ENCODE measurements at places on chromosomes 2 and 18.

DNA sequence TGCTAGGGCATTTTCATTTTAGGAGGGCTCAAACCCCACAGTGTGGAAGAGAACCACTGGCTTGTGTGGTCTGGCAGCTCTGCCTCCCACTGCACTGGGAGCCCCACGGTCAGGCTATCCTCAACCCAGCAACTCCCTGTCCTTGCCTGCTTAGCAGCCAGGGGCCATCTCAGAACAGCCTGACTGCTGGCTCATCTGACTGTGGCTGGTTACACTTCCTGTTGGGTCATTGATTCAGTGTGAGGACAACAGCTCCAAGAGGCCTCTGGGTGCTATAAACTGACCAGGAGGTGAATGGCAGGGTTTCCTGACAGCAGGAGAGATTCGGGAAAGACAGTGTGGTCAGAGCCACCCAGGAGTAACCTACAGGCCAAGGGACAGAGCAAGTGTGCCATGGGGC is 40.1 kb downstream of the AMER3 start:
- no peak for DNase-seq

GRCh38 chr2:31319406-31320175 is 85.6 kb downstream of the EHD3 start:
- DNase-seq, result no peak

DNA sequence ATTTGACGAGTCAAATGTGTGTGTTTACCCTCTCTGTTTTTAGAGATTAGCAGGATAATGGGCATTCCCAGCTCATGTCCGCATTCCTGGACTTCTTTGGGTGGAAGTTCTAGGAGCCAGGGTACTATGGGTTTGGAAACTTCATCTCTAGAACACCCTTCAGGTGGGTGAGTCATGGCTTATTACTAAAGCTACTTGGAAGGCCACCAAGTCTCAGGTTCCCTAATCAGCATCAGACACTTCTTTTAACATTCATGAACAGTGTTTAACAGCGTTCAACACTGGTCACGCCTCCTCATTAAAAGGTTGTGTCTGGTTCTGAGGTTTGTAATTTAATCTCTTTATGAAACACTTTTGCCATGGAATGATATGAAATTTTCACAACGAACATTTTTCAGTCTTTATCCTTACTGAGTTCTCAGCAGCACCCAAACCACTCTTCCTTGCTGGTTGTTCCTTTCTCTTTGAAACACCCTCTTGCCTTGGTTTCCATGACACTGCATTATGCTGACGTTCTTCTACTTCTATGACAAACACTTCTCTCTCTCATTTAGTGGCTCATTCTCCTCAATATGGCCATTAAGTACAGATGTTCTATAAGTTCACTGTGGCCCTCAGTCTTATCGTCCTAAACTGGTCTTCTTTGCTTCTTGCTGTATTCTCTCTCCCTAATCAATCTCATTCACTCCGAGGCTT is 49.3 kb downstream of the MMADHC start:
- DNase-seq, result no peak

GRCh38 chr2:209864716-209865295 is 93.2 kb downstream of the UNC80 start:
- DNase-seq, result no peak

- no peak for DNase-seq
Measured at GRCh38 chr2:171482308-171482707, 40.0 kb upstream of the CYBRD1 start.

GRCh38 chr2:23351388-23352141 is 33.4 kb upstream of the KLHL29 start:
- DNase-seq, result peak; percentile 30

DNA sequence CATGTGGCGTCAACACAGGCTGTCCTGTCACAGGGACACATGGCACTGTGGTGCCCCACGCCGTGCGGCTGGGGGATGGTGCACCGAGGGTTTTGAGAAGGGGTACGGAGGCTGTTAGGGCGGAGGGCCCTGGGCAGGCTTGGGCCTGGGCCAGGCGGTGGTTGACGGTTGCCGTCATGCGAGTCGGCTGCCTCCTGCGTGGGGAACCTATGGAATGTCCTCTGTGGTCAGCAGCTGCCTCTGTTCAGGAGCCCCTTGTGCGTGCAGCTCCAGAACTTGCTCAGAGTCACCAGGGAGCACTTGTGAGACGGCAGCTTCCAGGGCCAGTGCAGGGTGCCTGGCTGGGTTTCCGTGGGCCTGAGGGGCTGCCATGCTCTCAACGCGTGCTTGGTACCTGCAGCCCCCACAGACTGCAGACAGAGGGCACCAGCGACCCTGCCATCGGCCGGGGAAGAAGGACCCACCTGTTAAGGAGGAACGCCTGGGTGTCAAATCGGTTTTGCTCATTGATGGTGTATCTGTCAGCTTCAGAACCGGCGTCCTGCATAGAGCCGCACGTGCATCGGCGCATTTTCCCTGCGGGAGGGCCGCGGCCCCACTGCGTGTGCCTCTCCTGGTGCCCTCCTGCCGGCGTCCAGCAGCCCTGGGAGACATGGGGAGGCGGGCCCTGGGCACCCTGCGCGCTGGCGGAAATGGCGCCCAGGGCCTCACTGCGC is 10.0 kb upstream of the D2HGDH start:
- no peak for DNase-seq

DNA sequence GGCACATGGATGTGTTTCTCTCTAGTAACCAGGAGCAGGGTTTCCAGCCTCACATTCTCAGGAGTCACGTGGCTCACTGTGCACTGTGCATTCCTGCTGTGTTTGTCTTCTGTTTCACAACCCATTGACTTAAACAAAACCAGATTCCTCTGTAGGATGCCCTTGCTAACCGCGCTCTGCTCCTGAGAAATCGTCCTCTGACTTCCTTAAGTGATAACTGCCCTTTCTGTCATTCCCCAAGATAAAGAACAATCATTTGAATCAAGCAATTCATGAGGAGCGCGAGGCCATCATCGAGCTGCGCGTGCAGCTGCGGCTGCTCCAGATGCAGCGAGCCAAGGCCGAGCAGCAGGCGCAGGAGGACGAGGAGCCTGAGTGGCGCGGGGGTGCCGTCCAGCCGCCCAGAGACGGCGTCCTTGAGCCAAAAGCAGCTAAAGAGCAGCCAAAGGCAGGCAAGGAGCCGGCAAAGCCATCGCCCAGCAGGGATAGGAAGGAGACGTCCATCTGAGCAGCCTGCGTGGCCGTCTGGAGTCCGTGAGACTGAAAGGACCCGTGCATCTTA is 60.2 kb downstream of the RALBP1 start:
- DNase-seq, result peak; percentile 64

- DNase-seq, result no peak
Measured at GRCh38 chr2:1231466-1232063, 181.7 kb upstream of the TPO start.

GRCh38 chr2:6083136-6083535 is 391.0 kb downstream of the SOX11 start:
- DNase-seq, result no peak

DNA sequence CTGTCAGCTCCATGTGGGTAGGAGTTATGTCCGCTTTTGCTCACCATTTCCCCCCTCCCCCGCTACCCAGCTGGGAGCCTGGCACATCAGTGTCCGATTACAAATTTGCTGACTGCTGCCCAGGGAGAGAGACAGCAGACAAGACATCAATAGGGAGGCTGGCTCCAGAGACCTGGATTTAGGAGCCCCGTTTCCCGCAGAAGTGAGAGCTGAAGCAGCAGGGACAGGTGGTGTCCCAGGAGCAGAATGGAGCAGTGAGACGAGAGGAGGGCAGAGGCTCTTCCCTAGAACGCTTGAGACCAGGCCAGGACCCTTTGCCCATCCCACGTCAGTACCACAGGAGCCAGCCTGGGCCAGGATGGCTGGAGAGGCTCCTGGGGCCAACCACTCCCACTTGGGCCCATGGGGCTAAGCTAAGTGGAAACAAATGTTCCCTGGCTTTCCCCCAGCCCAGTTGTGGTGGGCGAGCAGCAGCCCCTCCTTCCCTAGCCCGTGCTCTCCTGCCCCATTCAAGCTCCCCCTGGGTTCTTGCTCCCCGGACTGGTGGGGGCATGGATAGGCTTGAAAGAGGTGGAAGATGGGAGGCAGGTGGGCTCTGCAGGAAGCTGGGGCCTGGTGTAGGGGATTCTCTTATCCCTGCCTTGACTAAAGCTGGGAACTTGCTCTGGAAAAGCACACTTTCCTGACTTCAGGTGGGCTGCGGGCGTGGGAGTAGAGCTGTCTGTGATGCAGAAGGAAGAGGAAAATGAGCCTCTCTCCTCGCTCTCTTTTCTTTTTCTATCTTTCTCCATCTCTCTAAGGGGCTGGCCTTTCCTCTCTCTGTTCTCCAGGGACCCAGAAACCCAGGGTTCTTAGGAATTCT is 4.1 kb upstream of the WNT6 start:
- DNase-seq, result no peak

DNA sequence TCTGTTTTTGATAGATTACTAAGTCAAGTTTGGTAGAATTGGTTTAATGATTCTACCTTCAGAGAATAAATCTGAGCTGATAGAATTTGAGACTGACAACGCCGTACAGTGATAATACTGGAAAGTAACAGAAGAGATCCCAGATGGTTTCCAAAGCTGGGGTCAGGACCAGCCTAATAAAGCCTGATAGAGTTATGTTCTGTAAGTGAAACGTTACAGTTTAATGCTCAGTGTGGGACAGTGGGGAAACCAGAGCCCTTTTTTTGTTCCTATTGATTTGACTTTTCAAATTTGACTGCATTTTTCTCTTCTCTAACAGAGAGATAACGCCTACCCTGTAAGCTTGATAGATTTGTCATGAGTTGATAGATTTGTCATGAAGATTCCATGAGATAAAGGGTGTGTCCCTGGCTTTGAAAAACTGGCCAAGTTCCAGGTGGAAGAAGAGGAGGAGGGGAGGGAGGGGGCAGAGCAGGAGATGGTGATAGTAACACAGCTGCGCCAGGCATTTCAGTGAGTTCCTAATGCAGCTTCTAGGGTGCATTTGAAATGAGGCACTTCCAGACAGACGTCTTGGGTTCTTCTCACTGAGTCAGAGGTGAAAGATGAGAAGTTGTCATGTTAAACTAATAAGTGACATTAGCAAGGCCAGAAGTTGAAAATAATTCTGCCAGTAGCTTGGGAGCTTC is 65.1 kb downstream of the CERS6 start:
- DNase-seq, result no peak

DNA sequence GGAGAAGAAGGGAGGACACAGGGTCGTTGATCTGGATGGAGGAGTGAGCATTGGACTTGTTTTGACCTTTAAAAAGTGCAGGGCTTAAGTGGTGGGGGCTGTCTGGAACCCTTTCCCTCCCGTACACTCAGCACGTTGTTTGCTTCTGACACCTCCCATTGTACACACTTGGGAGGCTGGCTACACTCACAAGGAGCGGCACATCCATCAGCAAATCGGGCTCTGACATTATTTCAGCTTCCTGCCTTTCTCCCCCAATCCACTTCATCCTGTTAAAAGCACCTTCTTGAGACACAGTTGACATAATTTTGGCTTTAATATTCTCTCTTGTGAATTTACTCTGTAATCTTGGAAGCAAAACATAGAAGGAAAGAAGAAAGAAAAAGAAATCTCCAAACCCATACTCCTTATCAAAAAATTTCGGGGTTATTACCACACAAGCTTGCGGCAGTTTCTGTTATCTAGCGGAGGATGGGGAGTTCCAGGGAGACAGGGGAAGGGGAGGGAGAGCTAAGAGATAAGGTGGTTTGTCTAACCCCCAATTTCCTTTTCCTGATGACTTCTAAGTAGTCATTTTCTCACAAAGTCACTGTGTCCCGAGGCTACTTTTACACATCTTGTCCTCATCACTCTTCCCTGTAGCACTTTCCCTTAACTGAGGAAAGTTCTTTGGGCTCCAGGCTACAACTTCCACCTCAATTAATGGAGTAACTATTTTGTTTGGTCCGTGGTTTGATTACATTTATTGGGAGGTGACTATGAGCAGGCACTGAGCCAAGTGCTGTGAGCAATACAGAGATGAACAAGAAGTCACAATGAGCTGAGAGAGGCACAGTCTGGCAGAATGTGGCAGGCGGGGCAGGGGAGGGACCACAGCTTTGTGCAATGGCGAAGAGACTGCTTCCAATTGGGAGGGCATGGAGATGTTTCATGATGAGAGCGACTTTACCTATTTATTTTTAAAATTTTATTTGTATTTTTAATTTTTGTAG is 240.1 kb upstream of the MEX3C start:
- DNase-seq, result no peak

DNA sequence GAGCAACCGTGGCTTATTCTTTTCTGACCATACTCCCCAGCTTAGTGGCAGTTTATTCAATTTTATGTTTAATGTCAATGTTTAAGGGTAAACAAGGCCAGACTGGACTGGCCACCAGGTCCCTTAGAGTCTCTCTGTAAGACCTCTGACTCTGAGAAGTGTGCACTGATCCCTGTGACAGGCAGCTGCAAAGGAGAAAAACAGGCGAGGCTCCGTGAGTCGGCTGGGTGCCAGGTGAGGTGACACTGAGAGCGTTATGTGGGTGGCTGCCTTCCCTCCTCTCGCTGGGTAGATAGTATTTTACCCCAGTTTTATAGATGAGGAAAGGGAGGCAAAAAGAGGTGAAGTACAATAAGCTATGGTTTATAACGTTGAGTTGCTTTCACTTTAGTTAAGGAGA is 139.4 kb upstream of the HDAC4 start:
- DNase-seq, result no peak

DNA sequence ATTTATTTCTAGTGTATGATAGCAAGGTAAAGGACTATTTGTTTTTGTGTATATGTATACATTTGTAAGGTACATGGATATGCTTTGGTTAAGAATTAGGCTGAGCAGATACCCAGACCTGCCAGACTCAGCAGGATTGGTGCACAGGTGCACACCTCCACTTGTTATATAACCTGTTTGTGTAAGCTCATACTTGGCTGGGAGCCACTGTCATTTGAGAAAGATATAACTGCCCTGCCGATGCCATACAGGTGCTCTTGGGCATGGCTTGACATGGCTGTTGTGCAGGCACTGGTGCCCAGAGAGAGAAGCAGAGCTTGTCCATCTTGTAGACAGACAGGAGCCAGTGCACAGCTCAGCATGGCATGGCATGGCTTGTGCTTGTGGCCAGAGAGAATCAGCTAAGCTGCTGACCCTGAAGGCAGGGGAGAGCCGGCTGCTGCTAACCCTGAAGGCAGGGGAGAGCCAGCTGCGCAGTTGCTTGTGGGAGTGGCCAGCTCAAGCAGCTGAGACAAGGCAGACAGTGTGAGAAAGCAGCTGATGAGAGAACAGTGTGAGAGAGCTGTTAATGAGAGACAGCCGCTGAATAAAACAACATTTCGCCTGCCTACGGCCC is 136.5 kb downstream of the RNF144A start:
- peak; percentile 57 for DNase-seq

GRCh38 chr2:120685974-120686297 is 49.7 kb upstream of the GLI2 start:
- no peak for DNase-seq

DNA sequence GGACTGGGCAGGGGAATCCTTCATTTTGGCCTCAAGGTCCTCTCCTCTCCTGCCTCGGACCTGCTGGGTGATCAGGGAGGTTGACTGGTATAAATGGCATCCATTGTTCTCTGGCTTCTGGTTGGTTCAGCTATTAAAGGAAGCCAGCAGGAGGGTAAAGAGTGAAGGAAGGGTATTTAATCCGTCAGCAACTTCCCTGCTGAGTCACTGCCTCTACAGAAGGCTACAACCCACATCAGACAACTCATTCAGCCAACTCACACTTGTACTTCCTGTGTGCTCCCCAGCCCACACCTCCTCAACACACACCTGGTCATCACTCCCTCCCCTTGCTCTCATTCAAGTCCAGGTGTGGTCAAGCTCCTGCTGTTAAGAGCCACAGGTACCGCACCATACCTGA is 68.3 kb upstream of the MRPS9 start:
- no peak for DNase-seq
